ENCODE measurements at places on chromosomes 4 and X.

DNA sequence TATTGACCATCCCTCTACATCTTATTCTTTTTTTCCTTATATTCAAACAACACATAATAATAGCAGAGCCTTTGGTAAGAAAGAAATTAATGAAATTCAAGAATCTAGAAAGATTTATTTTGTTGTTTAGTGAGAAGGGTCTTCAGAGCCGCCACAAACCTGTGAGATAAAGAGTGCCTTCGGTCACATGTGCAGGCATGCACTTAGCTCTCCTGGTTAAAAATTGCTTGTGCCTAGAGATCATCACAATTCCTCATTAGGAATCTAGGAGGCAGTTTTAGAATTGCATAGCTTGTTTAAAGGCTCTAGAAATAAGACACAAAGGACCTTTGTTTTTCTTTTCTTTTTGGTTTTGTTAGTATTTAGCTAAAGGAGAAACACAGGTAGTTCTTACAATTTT lies 1948.4 kb upstream of the IGFBP7 start:
- no peak for DNase-seq

DNA sequence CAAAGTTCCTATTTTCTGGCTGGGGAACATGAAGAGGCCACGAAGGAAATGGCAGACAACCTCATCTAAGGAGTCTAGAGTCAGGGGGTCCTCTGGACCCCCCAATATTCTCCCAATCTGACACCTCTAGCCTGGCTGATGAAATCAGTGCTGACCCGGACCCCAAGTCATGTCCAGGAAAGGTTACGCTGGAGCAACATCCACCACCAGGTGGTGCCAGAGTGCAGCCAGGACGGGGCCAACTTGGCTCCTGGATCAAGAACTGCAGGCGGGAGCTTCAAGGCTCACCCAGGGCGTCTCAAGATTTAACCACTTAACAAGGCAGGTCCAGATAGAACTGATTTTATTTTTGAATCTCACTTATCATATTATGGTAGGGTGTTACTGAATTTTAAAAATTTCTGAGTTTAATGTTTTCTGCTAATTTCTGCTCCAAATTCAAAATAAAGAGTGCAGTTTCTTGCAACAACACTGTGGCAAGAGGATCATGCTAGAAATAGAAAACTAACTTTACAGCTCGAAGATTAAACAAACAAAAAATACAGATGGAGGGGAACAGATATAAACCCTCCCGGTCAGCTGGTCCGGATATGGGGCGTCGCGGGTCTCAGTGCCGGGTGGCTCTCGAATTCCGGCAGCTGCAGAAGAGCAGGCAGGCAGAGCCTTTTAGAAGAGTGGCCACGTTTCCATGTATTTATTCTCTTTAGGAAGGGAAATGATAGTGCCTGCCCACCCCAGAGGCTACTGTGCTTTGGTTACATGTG lies 135.5 kb downstream of the AFAP1 start:
- peak; percentile 73 for DNase-seq

- no peak for DNase-seq
Measured at GRCh38 chr4:2941138-2942036, 21.8 kb downstream of the NOP14 start.

DNA sequence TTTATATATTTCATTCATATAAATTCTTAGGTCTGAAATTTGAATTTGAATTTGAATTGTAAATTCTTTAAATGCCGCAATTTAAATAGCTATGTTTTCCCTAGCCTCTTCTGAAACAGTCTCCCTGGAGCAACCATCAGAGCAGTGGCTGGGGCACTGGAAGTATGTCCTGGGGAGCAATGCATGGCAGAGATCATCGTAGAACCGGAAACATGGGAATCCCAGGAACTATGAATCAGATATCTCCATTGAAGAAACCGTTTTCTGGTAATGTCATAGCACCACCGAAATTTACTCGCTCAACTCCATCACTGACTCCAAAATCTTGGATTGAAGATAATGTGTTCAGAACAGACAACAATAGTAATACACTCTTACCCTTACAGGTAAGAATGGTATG lies 4.9 kb downstream of the CPEB2 start:
- no peak for DNase-seq

GRCh38 chr4:105181259-105181658 lies 34.6 kb downstream of the TET2 start:
- no peak for DNase-seq

DNA sequence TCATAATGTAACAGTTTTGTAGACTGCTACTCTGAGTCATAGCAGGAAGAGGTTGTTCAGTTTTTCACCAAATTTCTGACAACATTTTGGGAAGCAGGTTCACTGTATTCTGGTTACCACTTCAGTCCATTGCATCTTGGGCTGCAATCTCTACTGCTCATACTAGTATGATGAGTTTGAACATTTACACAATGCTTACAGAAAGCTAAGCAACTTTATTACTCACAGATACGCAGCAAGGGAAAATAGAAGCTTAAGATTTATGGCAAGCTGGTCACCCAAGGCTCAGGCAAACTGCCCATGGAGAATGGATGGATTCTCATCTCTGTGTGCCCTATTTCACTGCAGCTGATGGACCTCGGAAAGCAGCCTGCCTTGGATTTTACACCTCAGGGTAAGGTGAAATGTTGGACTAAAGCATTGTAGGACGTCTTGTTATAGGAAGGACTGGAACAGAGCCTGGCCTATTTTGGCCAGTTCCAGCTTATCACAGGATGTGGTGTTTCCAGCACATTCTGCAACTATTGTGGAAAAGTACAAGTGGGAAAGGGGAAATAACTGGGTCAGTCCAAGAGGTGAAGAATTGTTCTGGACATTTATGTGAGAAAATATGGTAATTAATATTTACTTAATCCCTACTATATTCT lies 887.1 kb upstream of the AGA start:
- no peak for DNase-seq

GRCh38 chrX:66200855-66201795 lies 37.1 kb downstream of the HEPH start:
- DNase-seq: no peak

DNA sequence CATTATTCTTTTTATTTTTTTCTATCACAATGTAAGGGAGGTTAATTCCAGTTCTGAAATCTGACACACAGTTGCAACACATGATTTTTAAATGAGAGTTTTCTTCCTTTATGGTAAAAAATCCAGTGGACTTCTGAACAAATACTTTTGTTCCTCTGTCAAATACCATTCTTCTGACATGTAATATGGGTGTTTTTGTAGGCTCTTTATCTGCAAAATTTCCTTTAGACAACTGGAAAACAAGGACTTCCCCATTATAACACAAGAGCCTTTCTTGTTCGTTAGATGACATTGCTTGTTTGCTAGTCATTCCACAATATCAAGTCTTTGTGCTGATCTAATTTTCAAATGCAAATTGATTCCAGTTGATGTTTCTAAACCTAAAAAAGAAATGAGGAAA lies 7.7 kb downstream of the FANCB start:
- no peak for DNase-seq

- DNase-seq: no peak
Measured at GRCh38 chr4:169256101-169256612, 14.6 kb downstream of the SH3RF1 start.

- DNase-seq: no peak
Measured at GRCh38 chrX:150688911-150689451, 4.2 kb upstream of the MTMR1 start.

DNA sequence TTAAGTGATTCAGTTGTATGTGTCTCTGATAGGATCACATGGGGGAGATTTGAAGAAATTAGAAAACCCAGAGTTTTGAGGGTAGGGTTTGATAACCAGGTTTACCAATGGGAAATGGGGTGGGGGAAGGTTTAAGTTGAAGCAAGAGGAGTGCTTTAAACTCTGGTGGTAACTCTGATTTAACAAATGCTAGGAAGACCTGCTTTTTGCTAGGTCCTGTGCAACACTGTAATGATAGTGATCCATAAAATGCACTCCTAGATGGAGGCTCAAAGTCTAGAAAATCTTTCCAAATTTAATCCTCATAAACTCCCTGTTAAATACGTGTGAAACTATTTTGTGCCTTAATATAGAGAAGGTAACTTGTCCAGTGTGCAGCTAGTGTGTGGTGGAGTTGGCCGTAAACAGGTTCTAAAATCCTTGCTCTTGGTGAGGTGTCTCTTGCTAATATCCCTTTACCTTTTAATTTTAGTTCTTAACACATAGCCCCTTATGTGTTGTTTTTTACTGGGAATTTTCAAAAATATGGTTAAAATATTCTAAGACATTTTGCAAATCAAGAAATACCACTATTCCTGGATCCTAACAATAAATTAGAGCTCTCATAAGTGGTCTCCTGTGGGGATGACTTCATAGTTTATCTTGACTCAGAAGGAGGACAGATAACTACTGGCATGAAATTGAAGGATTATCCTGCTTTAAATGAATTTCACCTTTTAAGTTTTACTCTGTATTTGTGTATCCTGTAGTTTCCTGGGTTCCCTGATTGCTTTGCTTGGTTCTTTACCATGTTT lies 4.1 kb downstream of the RPL34 start:
- DNase-seq: no peak

- no peak for DNase-seq
Measured at GRCh38 chrX:44032479-44032878, 59.3 kb upstream of the NDP start.

GRCh38 chrX:30951003-30951402 lies 61.9 kb upstream of the TAB3 start:
- no peak for DNase-seq

- no peak for DNase-seq
Measured at GRCh38 chrX:10172877-10173276, 16.1 kb downstream of the CLCN4 start.

DNA sequence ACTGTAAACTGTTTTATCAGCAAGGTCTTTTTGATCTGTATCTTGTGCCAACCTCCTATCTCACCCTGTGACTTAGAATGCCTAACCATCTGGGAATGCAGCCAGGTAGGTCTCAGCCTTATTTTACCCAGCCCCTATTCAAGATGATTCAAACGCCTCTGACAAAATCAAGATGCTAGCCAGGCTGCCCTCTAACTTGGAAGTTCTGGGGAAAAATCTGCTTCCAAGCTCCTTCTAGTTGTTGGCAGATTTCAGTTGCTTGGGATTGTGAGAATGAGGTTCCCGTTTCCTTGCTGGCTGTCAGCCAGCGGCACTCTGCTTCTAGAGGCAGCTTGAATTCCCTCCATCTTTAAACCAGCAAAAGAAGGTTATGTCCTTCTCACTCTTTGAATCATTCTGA lies 34.7 kb downstream of the LUZP4 start:
- DNase-seq: no peak

- DNase-seq: no peak
Measured at GRCh38 chr4:56630876-56631666, 50.0 kb downstream of the HOPX start.

DNA sequence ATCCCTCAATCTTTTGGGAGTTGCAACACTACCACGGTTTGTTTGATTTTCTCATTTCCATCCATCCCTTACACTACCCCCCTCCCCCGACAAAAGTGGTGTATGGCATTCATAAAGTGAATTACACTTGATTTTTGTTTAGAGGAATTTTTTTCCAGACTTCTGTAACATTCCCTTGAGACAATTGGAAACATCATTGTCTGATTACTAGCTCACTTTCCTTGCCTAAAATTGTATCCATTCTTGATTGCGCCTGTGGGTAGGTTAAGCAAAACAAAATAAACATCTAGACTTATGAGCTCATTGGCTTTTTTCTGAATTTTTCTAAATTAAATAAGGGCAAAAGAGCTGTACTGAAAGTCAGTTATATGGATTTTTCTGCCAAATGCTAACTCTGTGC lies 3.5 kb downstream of the GPC3 start:
- no peak for DNase-seq

DNA sequence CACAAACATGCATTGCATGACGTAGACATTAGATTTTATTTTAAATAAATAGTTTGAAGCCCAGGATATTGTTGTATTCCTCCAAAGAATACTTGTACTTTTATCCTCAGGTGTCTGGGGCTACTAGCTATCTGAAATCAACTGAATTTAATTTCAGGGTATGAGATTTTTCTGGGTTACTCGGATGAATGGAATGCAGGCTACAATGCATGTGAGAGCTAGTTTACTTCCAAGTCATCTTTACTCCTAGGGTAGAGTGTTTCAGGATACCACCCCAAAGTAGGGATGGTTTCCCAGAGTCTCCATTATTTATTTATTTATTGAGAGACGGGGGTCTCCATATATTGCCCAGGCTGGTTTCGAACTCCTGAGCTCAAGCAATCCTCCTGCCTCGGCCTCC lies 66.4 kb downstream of the HPRT1 start:
- no peak for DNase-seq

DNA sequence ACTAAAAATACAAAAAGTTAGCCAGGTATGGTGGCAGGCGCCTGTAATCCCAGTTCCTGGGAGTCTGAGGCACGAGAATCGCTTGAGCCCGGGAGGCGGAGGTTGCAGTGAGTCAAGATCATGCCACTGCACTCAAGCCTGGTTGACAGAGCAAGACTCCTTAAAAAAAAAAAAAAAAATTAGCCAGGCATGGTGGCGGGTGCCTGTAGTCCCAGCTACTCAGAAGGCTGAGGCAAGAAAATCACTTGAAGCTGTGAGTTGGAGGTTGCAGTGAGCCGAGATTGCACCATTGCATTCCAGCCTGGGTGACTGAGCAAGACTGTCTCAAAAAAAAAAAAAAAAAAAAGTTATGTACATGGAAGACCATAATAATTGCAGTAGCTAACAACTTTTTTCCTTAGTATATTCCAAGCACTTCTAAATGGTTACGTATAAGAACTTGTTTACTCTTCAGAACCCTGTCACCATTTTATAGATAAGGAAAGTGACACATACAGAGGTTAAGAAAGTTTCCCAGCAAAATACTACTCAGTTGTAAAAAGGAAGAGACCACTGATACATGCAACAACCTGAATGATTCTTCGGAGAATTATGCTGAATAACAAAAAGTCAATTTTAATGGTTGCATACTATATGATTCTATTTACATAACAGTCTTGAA lies 24.5 kb downstream of the RUFY3 start:
- DNase-seq: no peak

All from stimulated activated CD8-positive, alpha-beta memory T cell treated with anti-CD3 and anti-CD28 coated beads, Interleukin-4, amount 100 ng/mL, for 4 hours (primary cell).